ENCODE measurements at places on chromosomes 2 and 18.

DNA sequence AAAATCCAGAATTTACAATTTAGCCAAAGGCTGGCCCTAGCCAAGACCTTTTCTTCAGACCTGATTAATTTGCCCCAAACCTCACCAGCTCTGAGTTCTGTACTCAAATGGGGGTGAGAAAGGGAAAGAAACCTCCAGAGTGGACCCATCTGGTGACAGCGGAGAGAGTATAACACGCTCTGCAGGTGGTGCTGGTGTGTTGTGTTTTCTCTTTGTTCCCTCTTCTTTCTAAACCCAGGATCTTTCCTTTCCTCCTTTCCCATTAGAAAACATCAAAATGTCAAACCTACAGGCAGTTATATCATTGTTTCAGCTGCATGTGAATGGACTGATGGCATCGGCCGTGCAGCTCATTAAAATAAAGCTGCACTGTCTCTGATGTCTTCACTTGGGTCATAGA, 253.2 kb upstream of the SP5 start:
- DNase-seq = no peak

DNA sequence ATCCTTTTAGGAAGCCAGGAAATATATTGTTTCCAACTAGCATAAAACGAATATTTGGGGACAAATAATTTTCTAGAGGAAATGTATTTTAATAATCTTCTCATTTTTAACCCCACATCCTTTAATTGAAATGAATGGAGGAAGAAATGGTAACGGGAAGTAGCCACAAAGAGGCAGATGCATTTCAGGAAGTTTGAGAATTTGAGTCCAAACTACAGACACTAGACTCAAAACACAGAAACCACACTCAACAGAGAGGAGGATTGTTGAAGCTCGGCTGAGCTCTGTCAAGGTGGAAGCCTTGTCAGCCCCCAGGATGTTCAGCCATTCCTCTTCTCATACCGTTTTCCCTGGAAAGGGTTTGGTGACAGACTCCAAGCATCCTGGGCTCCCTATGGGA, 288.5 kb downstream of the NAPG start:
- DNase-seq = no peak

DNA sequence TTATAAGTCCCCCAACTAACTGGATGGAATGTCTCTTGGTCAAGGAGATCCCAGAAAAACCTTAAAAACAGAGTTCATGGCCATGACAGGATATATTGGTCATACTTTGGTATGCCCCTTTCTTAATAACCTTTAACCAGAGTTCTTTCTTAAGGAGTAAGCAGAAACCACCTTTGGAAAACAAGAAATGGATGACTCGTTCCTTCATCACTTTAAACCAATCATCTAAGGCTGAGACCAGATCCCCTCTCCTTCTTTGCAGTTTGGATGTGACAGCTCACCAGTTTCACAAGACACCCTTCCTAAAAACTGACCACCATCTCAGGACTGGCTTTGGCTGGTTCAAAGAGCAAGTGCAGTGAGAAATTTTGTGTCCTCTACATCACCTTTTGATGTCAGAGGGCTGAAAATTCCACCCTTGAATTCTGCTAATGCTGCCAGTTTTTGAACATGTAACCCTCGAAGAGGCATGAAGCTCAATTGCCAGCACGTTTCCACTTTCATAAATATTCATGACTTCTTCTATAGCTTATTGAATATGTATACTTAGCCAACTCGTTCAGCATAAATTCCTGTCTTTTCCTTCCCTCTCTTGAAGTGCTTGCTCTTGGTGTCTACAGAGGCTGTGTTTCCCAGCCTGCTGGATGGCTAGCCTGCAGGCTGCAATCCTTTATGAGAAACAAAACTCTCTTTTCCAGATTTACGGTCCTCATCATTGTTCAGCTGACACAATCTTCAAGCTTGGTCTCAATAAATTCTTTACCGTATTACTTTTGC, 1323.5 kb upstream of the TMEFF2 start:
- DNase-seq = no peak

- DNase-seq = no peak
Observed at GRCh38 chr2:232372231-232373208, 6.0 kb upstream of the ALPP start.

- DNase-seq = no peak
Observed at GRCh38 chr18:71456206-71456605, 1087.9 kb downstream of the CBLN2 start.

- DNase-seq = no peak
Observed at GRCh38 chr2:23794234-23794633, 132.7 kb downstream of the ATAD2B start.

DNA sequence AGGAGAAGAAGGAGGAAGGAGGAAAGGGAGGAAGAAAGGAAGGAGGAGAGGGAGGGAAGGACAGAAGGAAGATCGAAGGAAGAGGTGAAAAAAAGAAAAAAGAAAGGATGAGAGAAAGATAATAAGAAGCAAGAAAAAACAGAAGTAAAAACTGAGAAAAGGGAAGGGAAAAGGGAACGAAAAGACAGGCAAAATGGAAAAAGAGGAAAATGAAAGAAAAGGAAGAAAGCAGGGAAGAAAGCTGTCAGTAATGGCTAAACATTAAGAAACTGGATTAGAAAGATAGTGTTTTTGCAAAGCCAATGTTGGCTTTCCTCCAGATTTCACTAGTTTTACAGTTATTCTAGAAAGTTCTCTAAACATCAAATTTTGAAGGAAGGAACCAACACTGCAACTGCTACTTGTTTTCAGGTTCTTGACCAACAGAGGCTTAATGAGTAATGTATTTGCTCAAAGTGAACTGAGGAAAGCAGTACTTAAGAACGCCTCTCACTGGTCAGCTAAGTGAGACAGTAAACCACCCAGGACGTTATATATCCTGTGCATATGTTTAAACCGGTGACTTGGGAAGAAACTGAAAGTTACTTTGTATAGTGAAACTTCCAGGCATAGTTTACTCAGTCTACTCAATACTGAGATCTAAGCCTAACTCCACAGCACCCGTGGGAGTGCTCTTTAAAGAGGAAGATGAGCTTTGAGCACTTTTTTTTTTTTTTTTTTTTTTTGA, 286.2 kb upstream of the TRIB2 start:
- peak; percentile 18 for DNase-seq

- DNase-seq = no peak
Observed at GRCh38 chr2:76808732-76809131, 713.4 kb downstream of the LRRTM4 start.

GRCh38 chr2:109203246-109204011, 74.4 kb downstream of the SH3RF3 start:
- no peak for DNase-seq

- no peak for DNase-seq
Observed at GRCh38 chr2:179234658-179235240, 29.9 kb downstream of the SESTD1 start.

- no peak for DNase-seq
Observed at GRCh38 chr2:165547900-165548299, 78.4 kb downstream of the CSRNP3 start.

GRCh38 chr2:217551252-217551899, 451.4 kb downstream of the TNS1 start:
- no peak for DNase-seq

DNA sequence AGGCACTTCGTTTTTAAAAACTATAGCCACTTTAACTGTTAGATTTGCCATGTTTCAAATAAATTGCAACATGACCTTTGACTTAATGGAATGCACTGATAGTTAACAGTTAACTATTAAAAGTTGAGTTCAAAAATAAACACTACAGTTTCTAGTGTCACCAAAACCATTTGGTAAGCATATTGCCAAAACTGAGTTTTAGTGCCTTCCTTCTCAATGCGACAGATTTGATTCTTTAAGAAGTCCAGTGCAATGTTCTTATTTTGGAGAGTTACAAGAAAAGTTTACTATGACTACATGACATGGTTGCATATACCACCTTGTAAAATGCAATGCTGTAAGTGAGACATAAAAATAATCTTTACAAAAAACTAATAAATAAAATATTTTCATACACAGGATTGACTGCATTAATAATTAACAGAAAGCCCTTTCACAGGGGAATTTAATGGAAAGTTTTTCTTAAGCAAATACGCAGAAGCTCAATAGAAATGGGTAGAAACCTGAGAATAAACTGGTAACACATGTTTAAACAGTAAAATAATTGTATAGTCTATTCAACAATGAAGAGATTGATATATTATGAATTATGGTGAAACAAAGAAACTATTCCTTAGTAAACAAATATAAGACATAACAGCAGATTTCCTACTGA, 53.8 kb downstream of the GRB14 start:
- no peak for DNase-seq

DNA sequence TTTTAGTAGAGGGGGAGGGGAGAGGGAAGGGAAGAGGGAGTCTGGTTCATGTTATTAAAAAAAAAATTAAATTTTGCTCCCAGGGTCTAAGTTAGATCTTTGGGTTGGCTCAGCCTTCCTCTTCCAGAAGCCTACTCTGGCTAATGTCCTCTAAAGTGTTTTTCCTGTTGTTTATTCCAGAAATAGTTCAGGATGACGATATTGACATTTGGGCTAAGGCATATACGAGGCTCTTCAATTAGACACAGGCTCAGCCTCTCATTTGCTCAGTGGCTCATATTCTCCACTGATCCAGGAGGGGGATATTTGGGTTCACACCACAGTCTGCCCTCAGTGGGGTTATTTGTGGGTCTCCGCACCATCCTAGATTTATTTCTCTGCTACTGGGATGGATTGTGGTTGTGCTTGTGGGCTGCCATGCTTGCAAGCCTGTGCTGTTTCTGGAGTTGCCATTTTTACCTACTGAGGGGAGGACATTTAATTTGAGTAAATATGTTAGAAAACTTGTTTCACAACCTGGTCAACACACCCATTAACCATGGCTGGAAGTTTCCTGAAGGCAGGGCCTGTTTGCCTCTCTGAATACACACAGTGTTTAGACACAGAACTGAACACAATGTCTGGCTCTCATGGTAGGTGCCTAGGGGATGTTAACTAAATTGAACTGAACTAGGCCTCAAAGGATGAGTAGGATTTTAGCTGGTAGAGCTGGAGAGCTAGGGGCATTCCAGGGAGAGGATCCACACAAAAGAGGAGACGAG, 257.5 kb upstream of the EPAS1 start:
- DNase-seq = no peak

GRCh38 chr2:222479859-222480258, 55.5 kb downstream of the SGPP2 start:
- peak; percentile 2 for DNase-seq

DNA sequence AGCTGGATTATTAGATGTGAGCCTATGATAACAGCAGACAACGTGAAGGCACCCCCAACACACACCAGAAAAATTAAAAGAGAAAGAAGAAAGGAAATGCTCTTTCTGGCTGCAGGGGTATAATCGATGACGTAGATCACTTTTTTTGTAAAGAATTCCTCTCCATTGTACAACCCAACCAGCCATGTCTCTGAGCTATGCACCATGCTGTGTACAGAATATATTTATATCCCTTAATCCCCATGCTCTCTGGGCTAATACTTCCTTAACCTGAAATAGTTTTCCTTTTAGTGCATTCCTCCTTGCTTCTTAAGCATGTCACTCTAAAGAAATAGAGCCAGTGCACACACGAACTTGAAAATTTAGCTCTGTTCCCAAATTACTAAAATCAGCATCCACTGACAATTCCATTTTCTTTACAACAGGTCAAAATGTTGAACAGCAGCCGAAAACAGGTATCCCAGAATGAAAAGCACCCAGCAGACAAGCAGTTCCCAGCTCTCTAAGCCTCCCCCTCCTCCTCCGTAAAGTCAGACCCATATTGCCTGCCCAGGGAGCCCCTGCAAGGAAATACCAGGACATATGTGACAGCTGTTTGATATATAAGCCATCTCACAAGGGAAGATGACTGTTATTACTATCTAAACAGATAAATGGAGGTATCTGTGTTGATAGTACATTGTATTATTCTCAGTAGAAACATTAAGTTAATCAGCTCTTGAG, 247.4 kb upstream of the RAB6C start:
- DNase-seq = no peak

DNA sequence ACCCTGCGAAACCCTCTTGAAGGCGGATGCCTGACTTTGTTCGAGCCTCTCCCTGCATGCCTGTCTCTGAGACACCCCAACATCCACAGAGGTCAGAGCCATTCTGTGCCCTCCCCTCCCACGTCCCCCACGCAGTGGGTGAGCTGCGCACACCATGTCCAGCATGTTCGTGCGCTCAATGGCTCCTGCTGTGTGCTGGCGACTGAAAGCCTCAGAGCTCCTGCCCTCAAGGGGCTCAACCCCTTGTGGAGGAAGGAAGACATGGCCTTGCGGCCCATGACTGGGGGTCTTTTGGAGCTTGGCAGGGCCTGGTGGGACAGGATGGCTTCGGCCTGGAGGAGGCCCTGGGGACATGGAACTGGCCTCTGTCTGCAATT, 45.7 kb downstream of the ANKMY1 start:
- no peak for DNase-seq

GRCh38 chr2:177692783-177693269, 300.3 kb downstream of the AGPS start:
- DNase-seq = no peak

GRCh38 chr2:136185981-136186776, 68.2 kb upstream of the CXCR4 start:
- no peak for DNase-seq

DNA sequence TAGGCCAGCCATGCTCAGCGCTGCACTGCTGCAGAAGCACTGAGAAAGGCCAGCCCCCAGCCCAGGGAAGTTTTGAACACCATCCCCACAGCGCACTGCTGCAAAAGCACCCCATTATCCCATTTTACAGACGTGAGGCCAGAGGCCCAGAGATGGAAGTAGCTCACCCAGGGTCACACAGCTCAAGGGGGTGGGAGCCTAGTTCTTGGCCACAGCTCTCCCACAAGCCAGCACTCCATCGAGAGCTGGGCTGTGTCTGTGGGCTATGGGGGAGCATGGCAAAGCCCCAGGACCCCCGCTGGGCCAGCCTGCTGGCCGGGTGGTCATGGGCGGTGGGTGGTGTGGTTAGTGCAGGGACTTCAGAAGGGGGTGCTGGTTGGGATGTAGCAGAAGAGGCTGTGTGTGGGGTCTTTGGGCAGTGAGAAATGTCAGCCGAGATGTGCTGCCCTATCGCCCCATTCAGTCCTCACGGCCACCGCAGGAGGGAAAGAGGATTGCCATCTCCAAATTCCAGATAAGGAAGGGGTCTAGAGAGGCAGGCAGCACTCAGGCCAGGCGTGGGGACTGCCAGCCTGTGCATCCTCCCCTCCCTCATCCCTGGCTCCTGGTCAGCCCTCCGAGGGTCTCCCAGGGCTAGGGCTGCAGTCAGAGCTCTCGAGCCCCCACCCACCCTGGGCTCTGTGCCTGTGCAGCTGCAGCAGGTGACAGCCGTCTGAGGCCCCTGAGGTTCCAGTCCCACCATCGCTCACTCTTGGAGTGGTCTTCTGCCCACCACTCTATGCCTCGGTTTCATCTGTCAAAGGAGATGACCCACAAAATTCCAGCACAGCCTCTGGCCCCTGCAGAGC, 17.0 kb upstream of the GPR17 start:
- no peak for DNase-seq

All from CD4-positive, alpha-beta T cell treated with Interleukin-15 for 4 hours (primary cell).